Smooth muscle cell of the coronary artery (primary cell): ENCODE measurements at places on chromosomes 5 and 9. TPM values are rescaled to one million over a fixed set of nuclear protein-coding genes. Genes with fewer than 3 reads are reported as not detected.

Gene NR4A3
- 0.23 and 0.35 TPM in 2 replicates for total RNA-seq

Gene PCDHA13
- 0.08 and 0.59 TPM in 2 replicates for total RNA-seq

Gene ARID3C
- 0.08 TPM in 1 of 2 replicates, not detected in the other for total RNA-seq

Gene CATSPER3
- total RNA-seq = 0.08 TPM in 1 of 2 replicates, not detected in the other

Gene ENTREP1
- under 0.01 and 0.23 TPM in 2 replicates for total RNA-seq

Gene SPINK4
- not detected in 2 replicates for total RNA-seq

Gene RAB3C
- total RNA-seq = not detected in 2 replicates

Gene AHRR
- total RNA-seq = 7.6 and 10.7 TPM in 2 replicates

Gene NRG2
- total RNA-seq = 0.15 and 1.6 TPM in 2 replicates

Gene OR1J2
- 0.30 and 1.2 TPM in 2 replicates for total RNA-seq

Gene SLC6A3
- not detected in 2 replicates for total RNA-seq

Gene HNRNPH1
- 499 and 848 TPM in 2 replicates for total RNA-seq

Gene CCL27
- 0.47 TPM in 1 of 2 replicates, not detected in the other for total RNA-seq

Gene SLC34A3
- not detected in 2 replicates for total RNA-seq

Gene HSPA4
- 75.9 and 98.7 TPM in 2 replicates for total RNA-seq

Gene FBXO4
- 7.7 and 11.1 TPM in 2 replicates for total RNA-seq

Gene SEMA5A
- total RNA-seq = 13.6 and 69.7 TPM in 2 replicates

Gene EQTN
- not detected in 2 replicates for total RNA-seq

Gene IL3
- total RNA-seq = not detected in 2 replicates

Gene ADGRD2
- total RNA-seq = not detected in 2 replicates

Gene FAM200C
- 2.9 and 3.6 TPM in 2 replicates for total RNA-seq

Gene TAF11L5
- total RNA-seq = not detected in 2 replicates

Gene SCGB3A1
- total RNA-seq = not detected in 2 replicates

Gene SFXN1
- total RNA-seq = 127 and 146 TPM in 2 replicates

Gene FCN1
- total RNA-seq = not detected in 2 replicates

Gene ORM2
- not detected in 2 replicates for total RNA-seq

Gene N4BP3
- 0.08 and 0.35 TPM in 2 replicates for total RNA-seq

Gene SLCO4C1
- total RNA-seq = not detected in 2 replicates

Gene WNK2
- under 0.01 TPM in 1 of 2 replicates, not detected in the other for total RNA-seq

Gene CARTPT
- total RNA-seq = not detected in 2 replicates

Gene TNFSF15
- total RNA-seq = under 0.01 and 0.12 TPM in 2 replicates

Gene HTR4
- total RNA-seq = 0.08 TPM in 1 of 2 replicates, not detected in the other

Gene YIPF5
- total RNA-seq = 139 and 148 TPM in 2 replicates

Gene ZNF879
- 2.1 and 3.6 TPM in 2 replicates for total RNA-seq

Gene ZNF354C
- 4.8 and 6.4 TPM in 2 replicates for total RNA-seq

Gene CDH9
- total RNA-seq = not detected in 2 replicates

Gene CTXN3
- not detected in 2 replicates for total RNA-seq

Gene SNCAIP
- 0.23 TPM in 1 of 2 replicates, not detected in the other for total RNA-seq

Gene PHF24
- under 0.01 TPM in 2 replicates for total RNA-seq

Gene TLX3
- total RNA-seq = not detected in 2 replicates

Gene CDC20B
- total RNA-seq = 0.08 TPM in 1 of 2 replicates, not detected in the other

Gene CDKN2B-AS1
- 2.7 and 2.9 TPM in 2 replicates for total RNA-seq

Gene ZDHHC11
- total RNA-seq = 0.94 and 1.3 TPM in 2 replicates

Gene SARDH
- total RNA-seq = 1.2 and 4.3 TPM in 2 replicates

Gene NUDT12
- total RNA-seq = 7.3 and 10.3 TPM in 2 replicates

Gene CDO1
- total RNA-seq = 0.30 and 19.3 TPM in 2 replicates

Gene SHC3
- total RNA-seq = 10.9 and 36.8 TPM in 2 replicates

Gene PSMB7
- total RNA-seq = 255 and 266 TPM in 2 replicates

Gene IFNA13
- total RNA-seq = not detected in 2 replicates

Gene LRRC19
- not detected in 2 replicates for total RNA-seq

Gene ZDHHC21
- total RNA-seq = 3.5 and 6.1 TPM in 2 replicates

Gene DUSP1
- total RNA-seq = 41.5 and 80.1 TPM in 2 replicates

Gene IRX2
- 0.45 and 1.9 TPM in 2 replicates for total RNA-seq

Gene FGF1
- total RNA-seq = 1.8 and 3.8 TPM in 2 replicates

Gene TPPP
- under 0.01 and 0.38 TPM in 2 replicates for total RNA-seq
